ENCODE measurements at places on chromosomes 7 and 10. TPM values are rescaled to one million over a fixed set of nuclear protein-coding genes. Genes with fewer than 3 reads are reported as not detected.

The CALY gene
- polyA plus RNA-seq: not detected

The UTF1 gene
- polyA plus RNA-seq: not detected

The NFKB2 gene
- 11.2 TPM for polyA plus RNA-seq

The TACC2 gene
- polyA plus RNA-seq: 129 TPM

The RBP3 gene
- polyA plus RNA-seq: not detected

- no peak for DNase-seq
Measured at GRCh38 chr10:79381804-79382221, 34.5 kb downstream of the PPIF start.

DNA sequence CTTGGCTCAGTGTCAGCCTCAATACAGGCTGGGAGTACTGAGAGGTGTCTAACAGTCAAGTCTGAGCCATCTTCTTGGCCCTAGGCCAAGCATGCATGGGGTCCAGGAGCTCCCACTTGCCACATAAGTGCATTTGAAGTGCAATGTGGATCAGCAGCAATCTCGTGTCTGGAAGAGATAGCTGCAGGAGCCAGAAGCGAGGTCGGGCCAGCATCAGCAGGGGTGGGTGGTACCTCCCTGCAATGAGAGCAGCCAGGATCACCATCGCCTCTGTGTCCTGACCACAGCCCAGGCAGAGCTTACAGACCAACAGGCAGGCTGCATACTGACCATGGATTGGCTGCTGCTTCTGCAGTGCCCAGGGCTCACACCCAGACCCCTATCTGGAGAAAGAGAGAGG is 83.0 kb upstream of the CXCL12 start:
- no peak for DNase-seq

DNA sequence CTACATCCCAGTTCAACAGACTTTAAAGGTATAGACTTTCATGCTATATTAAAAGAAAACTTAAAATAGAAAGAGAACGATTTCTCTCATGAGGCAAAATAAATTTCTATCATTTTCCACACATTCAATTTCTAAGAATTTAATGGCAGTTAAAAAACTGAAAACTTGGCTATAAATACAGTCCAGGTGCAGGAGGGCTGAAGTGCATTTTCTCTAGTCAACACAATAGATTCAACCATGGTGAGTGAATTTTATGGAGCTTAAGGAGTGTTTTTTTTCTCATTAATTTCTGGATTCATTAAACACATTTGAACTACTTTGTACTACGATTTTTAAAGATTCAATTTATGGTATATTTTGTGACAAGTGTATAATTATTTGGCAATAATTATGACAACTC is 240.8 kb upstream of the SLC26A5 start:
- no peak for DNase-seq

- DNase-seq: peak; percentile 19
Measured at GRCh38 chr10:126536148-126536547, 134.3 kb downstream of the C10orf90 start.

DNA sequence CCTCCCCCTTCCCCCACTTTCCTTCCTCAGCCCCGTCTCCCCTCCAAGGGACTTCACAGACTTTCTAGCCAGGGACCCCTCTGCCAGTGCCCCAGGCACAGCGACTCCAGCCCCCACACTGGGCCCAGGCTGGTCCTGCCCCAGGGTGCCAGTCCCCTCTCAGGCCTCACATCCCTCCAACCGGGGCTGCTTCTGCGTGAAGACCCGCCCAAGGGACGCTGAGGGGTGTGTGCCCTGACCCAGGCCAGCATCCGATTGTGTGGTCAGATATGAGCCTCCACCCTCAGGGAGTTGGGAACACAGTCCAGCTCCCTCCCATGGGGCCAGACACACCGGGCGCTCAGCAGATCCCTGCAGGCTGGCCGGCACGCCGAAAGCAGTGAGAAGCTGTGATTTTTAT is 97.0 kb downstream of the MICALL2 start:
- DNase-seq: no peak

- DNase-seq: no peak
Measured at GRCh38 chr7:101172005-101172853, 6.9 kb upstream of the VGF start.

DNA sequence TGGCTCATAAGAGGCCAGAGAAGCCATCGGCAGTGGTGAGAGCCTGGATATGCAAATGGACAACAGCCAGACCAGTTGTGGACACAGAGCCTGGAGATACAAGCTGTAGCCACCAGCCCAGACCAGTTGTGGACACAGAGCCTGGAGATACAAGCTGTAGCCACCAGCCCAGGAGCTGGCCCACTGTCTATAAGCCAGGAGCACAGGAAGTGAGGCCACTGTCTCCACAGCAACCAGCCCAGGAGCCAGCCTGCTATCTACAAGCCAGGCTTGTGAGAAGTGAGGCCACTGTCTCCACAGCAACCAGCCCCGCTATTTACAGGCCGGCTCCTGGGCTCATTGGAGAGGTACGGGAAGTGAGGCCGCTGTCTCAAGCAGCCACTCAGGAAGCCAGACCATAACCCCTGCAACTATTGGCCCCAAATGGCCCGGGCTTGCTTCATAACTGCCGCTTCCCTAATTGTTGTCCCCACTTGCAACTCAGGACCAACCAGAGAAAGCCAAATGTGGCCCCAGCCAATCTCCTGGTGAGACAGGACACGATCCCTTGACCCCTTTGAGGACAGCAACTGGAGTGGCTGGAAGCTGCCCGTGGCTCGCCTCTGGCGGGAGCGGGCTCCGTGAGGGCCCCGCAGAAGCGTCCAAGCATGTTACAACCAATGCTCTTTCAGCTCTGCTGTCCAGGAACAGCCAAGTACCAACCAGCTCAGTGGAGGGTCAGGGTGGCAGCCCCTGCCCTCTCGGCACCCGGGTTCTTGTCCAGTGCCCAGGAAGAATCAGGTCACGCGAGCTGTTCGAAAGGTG is 44.1 kb upstream of the CNPY1 start:
- no peak for DNase-seq
